ENCODE measurements at places on chromosomes 5 and 9.

DNA sequence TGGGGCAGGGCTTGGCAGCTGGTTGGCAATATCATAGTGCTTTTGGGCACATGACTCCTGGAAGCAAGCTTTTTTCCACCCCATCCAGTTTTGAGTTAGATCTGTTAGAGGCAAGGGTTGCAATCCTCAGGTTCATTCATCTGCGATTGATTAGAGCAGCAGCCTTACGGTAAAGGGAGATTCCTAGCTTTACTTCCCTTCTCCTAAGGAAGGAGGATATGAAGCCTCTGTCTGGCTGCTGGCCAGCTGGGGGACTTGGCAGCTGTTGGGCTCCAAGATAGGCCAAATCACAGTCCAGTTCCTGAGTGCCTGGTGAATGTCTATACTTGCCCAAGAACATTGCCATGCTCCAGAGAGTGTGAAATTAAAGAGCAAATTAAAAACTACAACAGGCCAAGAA, 113.4 kb upstream of the CCNH start:
- no peak for DNase-seq

DNA sequence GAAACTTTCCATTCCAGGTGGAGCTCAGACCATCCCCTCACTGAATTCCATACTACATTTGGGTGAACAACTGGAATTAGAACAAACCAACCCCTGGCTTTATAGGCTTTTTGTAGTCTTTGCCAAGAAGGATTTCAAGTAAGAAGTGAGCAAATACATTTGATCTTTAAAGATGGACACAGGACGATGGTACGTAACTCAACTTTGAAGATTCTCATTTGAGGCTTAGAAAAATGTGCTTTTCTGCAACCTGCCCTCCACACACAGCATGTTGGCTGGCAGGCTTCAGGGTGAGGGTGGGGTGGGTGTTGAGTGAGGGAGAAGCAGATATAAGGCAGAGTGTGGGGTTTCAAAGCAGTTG, 175.8 kb downstream of the DCP2 start:
- DNase-seq = no peak

DNA sequence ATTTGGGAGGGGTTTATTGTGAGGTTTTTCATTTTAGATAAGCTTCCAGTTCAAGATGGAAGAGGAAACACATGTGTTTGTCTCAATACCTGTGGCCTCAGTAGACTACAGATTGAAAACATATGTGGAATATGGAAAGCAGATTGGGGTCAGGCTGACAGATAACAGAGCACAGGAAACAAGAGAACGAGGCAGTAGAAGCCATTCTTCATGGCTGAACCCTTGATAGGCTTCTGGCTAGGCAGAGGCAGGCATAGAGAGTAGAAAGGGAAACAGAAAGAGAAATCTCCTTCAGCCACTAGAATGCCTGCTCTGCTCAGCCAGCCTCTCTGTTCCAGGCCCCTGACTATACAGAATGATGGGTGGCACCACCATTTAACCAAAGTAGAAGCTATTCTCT, 152.5 kb downstream of the MUSK start:
- no peak for DNase-seq

- no peak for DNase-seq
Observed at GRCh38 chr5:154513669-154514084, 35.6 kb upstream of the HAND1 start.

All from stimulated activated CD4-positive, alpha-beta T cell treated with anti-CD3 and anti-CD28 coated beads, Interleukin-4, amount 100 ng/mL, for 4 hours (primary cell).